Activated B cell treated with CpG ODN at 0.5 μM for 24 hours (primary cell): ENCODE measurements at places on chromosomes 7 and 10. TPM values are rescaled to one million over a fixed set of nuclear protein-coding genes. Genes with fewer than 3 reads are reported as not detected.

ELN gene
- total RNA-seq, result not detected in 2 replicates

DNA sequence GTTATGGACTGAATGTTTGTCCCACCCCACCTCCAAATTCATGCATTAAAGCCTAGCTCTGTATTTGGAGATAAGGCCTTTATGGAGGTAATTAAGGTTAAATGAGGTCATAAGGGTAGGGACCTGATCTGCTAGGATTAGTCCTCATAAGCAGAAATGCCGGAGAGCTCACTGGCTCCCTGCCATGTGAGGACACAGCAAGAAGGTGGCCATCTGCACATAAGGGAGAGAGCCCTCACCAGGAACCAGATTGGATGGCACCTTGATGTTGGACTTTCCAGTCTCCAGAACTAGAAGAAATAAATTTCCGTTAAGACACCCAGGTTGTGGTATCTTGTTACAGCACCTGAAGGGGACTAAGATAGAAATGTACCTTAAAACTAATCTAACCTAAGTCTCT lies 816.1 kb upstream of the C7orf33 start:
- DNase-seq, result no peak

GRCh38 chr7:100602889-100603725 lies 944 bp downstream of the PCOLCE start:
- DNase-seq, result no peak

DNA sequence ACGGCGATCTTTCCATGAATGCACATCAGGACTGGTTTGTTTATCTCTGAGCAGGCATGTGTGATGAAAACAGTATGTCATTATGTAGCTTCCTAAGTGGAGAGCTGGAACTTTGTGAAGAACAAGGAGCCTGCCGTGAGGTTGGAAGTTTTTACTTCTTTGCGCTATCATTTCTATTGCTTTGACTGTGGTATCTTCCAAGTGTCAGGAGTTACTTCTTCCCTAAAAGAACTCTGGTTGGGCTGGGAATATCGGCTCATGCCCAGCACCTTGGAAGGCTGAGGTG lies 167.4 kb upstream of the AHR start:
- DNase-seq, result no peak

DNA sequence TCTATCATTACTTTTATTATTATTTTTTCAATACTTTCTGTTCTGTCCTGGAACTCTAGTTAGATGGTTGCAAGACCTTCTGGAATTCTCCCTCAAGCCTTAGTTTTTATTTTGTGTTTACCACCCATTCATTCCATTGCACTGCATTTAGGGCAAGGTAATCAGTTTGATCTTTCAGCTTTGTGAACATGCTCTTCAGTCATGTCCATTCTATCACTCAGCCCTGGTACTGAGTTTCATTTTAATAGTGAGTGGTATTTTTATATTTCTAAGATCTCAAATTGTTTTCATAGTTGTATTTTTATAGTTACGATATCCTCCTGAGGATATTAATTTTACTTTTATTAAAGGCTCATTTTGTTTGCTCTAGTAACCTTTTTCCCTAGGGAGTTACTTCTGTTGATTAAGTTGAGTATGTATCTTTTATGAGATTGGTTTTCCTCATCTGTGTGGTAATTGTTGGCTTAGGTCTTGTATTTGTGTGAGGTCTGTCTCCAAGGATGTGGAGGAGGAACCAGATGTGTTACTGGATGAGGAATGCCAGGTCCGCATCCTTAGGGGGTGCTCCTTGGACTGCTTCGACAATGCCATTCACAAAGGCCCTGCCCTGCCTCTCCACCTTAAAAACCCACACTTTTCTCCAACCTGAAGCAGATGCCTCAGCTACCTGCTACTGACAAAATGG lies 46.7 kb upstream of the RAB18 start:
- DNase-seq, result no peak

DNA sequence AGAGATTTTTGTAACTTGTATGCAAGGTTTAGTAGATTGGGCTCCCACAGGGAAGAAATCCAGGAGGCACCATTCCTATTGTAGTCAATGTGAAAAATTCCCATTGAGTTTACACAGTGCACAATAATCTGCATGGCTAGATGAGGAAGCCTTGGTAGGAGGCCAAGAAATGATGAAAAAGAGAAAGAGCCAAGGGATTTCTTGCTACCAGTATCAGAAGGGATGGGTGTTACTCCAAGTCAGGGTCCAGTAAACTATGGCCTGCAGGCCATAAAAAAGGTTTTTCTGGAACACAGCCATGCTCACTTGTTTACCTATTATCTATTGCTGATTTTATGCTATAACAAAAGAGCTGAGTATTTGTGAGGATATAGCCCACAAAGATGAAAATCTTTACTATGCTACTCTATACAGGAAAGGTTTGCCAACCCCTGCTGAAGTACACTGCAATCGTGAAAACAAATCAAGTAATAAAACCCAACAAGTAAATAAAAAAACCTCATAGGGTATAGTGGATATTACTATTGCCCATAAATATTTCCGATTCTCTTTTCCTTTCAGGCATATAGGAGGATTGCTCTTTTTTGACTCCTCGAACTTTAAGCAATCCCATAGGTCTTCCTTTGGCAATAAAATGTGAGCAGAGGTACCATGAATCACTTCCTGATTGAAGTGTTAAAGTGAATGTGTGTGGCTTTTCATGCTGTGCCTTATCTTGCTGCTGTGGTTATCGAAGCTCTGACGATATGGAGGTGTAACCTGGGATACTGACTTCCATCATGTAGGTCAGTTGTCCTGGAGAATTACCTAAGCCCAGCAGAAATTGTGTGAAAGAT lies 256.3 kb upstream of the MAGI2 start:
- no peak for DNase-seq

ANXA8L1 gene
- total RNA-seq, result not detected in 2 replicates

- DNase-seq, result no peak
Observed at GRCh38 chr7:22124941-22125340, 179.2 kb upstream of the CDCA7L start.

DNA sequence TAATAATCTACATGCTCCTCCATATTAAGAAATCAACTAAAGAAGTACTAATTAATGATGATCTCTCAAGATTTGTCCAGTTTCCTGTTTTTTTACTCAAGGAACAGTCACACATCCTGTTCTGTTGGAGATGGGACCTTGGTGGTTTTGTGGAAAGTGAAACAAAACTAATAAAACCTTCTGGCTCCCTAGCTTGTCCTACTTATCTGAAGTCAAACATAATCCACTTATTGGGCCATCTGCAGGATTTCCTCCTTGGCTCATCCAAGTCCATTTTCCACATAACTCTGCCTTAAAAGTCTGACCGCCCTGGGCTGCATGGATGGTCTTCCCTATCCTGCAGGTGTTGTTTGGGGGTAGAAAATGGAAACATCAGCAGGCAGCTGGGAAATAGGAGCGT lies 39.4 kb upstream of the TARP start:
- DNase-seq, result no peak

DNA sequence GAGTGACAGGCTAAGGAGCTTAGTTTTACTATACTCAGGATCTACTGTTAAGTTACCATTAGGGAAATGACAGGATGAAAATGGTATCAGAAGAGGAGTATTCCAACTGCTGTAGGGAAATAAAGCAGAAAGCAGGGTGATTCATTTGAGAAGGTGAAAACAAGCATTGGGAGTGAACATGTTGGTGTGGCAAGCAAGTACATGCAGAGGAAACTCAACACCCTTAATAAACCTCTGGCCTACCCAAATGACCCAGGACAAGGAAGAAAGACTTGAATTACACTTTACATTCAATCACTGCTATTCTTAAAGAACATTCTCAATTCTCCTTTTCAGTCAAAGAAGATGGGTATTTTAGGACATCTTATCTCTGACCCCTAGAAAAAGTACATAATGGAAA lies 28.7 kb downstream of the ERLIN1 start:
- no peak for DNase-seq

SH2B2 gene
- 28.2 and 32.1 TPM in 2 replicates for total RNA-seq
